ENCODE measurements at places on chromosomes 6 and 20.

DNA sequence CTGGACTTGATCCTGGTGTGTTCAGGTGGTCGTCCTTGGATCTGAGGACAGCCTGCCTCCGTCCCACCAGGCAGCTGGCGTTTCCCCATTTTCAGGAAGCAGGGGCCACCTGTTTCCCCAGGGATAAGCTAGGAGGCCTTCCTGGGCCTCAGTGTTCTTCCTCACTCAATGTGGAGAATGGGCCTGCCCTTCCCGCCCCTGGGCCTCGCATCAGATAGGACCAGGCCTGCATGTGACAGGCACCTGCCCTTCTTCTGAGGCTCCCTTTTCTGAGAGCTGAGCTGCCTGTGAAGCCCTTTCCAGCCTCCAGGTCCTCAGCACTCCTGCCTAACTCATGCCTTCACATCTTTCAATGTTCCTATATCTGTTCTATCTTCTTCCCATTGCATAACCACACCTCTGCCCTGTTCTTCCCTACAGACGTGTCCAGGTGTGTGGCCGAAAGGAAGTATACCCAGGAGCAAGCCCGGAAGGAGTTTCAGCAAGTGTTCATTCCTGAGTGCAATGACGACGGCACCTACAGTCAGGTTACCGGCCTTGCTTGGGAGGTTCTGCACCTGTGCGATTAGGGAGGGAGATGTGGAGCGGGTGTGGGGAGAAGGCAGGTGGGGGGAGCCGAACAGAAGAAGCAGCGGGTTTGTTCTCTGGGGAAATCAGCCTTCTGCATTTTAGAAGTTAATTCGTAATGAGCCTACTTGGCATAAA, 85.1 kb downstream of the SMOC2 start:
- no peak for DNase-seq

DNA sequence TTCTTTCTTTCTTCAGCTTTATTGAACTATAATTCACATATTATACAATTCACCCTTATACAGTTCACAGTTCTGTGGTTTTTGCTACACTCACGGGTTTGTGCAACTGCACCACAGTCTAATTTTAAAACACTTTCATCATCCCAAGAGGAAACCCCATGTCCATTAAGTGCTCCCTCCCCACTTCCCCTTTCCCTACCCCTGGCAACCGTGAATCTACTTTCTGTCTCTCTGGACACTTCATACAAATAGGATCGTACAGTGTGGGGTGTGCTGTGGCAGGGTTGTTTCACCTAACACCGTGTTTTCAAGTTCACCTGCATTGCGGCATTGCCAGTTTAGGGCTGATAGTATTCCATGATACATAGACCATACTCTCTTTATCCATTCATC, 118.8 kb downstream of the PHACTR3 start:
- DNase-seq: no peak

DNA sequence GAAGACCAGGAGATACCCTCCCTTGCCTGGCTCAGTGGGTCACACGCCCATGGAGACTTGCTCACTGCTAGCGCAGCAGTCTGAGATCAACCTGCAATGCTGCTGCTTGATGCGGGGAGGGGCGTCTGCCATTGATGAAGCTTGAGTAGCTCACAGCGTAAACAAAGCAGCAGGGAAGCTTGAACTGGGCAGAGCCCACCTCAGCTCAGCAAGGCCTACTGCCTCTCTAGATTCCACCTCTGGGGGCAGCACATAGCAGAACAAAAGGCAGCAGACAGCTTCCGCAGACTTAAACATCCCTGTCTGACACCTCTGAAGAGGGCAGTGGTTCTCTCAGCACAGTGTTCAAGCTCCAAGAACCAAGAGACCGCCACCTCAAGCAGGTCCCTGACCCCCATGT, 271.3 kb downstream of the ESR1 start:
- no peak for DNase-seq

DNA sequence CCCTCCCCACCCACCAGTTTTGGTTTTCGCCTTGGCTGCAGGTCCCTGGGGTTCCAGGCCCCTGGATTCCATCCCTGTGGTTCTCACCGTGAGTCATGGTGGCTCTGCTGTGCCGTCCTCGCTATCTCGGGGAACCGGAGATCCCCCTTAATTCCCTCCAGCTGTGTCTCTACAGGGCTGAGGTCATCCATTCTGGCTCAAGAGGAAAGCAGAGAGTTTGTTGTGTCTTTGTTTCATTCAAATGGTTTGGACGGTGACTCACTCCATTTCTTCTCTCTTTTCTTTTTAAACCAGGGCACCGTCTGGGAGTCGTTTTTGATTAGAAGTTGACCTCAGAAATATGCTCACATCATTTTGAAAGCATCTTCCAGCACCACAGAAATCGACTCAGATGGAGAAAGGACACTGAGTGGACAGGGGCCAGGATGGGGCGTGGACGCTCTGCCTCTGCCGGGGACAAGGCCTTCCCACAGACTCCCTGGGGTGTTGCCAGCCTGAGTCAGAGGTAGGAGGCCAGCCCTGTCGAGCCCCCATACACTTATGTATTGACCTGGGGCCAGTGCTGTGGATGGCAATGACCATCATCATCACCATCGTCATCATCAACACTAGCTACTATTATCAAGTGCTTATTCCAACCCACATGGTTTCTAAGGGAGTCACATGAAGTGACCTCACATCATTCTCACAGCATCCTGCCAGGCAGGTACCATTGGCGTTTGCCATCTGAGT, 176.2 kb downstream of the NFATC2 start:
- DNase-seq: no peak

DNA sequence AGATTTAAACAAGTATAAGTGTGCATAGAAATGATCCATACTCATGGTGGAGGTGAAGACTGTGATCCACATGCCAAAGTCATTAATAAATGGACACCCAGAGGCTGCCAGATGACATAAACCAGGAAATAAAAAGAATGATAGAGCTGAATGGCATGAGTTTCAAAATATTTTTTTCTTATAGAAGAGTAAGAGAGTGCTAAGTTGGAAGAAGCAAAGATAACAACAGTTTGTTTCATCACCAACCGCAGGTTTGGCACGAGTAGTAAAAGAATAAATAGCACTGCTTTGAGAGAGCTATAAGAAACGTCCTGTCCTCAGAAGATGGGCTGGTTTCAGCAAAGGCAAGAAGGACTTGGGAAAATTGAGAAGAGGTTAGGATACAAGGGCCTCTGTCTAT, 246.9 kb downstream of the UBE3D start:
- DNase-seq: no peak

DNA sequence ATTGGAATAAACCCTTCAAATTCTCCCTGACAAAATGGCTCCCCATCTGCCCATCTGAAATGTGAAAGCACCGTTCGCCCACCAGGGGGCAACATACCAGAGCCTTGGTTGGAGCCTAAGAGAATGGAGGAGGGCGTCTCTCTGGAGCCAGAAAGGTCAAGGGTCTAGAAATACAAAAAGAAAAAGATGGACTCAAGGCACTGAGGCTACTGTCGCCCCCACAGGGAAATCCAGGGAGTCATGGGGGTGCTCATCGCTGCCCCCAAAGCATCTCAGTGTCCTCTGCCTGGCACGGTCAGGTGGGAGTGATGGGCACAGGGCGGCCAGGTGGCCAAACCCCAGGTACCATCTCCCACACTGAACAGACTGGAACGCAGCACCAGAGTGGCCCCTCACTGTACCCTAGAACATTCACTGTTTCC, 136.3 kb downstream of the ZMYND8 start:
- no peak for DNase-seq

- DNase-seq: no peak
These were observed 158.3 kb downstream of the OPRM1 start for GRCh38 chr6:154197196-154197860.

GRCh38 chr6:118565311-118565960, 17.3 kb downstream of the PLN start:
- DNase-seq: peak; percentile 42

DNA sequence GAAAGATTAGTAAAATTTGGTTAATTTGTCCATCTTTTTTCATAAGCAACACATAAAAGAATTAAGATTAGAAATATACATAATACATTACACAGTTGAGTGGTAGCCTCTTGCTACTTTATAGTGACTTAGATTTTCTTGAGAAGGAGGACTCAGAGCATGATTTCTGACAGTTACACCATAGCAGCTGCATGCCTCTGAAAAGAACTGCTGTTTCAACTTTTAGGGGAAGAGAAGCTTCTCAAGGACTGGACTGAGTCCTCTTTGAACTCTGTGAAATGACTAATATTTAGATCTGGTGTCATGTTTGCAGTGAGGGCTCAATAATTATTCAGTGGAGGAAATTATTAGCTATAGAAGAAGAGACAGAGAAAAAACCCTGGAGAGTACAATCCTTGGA, 272.5 kb downstream of the BTBD9 start:
- no peak for DNase-seq

DNA sequence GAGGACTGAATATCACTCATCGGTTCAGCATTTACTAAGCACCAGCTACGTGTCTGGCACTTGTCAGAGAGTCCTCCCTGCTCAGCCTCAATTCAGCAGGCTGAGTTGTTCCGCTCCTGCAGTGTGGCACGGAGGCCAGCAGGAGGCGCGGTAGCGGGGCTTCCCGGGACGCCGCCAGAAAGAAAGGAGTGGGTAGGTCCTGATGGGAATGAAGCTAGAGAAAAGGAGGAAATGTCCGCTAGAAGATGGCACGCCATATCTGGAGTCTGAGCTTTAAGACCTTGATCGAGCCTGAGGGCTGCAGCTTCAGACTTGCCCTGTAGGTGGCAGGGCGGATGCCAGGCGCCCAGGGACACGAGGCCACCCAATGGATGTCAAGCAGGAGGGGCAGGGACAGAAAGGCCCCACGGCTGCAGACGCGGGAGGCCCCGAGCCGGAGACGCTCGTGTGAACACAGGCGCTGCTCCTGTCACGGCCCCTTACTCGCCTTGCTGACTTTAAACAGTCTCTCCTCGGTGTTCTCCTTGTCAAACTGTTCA, 18.7 kb downstream of the SERPINB6 start:
- DNase-seq: peak; percentile 51

DNA sequence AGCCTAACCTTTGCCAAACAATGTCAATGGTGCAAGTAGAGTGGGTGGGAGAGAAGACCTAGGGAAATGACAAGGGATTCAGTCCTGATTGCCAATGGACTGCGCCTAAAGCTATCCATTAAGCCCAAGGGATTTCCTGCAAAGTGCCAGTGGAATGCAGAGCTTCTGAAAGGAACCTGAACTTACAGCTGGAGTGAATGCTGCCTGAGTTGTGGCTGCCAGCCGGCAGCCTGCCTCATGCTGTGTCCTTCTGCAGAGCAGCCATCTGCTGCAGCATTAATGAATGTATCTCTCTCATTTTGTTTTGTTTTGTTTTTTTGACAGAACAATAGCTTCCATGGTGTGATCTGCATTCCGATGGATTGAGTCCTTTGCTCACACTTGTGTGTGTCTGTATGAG, 44.7 kb downstream of the SLC35F1 start:
- no peak for DNase-seq

DNA sequence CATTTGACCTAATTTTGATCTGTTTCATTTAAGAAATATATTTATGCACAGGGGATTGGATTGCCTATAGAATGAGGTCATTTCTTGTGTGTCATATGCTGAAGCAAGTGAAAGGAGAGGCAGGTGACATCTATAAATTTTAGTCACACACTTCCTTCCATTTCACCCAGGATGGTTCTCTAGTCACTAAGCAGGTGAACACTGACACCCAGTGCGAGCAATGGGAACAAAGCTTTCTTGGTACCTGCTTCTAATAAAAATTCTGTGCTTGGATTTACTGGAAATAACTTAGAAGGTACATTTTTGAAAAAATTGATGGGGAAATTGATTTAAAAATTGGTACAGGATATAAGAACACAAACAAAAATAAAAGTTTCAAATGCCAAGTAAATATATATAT, 66.9 kb upstream of the MC3R start:
- no peak for DNase-seq

DNA sequence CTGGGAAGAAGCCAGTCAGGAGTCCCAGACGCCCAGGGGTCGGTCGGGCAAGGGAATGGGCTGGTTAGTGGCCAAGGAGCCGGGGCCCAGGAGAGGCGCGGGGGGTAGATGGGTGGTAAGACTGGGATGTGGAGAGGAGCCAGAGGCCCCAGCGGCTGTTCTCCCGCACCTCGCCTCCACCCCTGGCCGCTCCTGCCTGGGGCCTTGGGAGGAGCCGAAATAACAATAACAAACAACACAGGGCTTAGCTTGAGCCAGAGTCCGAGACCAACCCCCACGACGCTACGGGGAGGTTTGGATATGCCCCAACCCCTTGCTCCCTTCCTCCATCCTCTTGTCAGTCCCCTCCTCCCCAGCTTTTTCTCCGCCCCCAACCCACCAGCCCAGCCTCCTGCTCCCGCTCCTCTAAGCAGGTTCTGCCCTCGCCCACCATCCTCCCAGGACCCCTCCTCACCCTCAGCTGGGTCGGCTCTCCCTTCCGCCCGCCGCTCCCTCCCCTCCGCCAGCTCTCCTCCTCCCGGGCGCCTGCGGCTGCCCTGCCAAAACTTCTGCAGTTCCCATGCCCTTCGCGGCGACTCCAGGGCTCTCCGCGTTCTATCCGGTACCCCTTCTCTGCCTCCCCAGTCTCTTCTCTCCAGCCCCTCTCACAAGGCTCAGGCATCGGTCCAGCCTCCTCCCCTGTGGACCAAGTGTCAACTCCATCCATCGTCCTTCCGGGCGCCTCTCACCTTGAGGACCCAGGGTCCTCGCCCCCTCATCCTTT, 1.1 kb downstream of the RNF39 start:
- no peak for DNase-seq

GRCh38 chr6:81933608-81934051, 181.1 kb upstream of the TENT5A start:
- no peak for DNase-seq
